ENCODE measurements at places on chromosomes 3 and 15. TPM values are rescaled to one million over a fixed set of nuclear protein-coding genes. Genes with fewer than 3 reads are reported as not detected.

DNA sequence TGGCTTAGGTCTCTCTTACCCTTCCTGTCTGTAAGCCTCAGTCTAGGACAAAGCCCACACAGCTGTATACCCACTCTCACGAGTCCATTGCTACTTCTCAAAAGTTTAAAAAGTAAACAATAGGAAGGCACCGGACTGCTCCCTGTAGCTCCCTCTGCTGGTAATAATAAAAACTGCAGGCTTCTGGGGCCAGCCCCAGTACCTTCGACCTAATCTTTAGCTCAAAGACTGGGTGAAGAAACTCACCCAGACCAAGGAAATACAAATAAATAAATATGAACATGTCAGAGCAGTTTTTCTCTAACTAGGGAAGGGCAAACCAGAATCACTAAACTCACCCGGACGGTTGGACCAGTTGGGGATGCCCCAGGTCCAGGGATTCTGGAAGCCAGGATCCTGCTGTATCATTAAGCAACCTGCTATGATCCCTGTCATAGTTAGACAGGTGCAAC, 5.0 kb downstream of the FAM219B start:
- H3K27ac ChIP-seq, result no peak overlapping the region
- peak; percentile 83 for DNase-seq
- H3K4me3 ChIP-seq, result no peak overlapping the region

DNA sequence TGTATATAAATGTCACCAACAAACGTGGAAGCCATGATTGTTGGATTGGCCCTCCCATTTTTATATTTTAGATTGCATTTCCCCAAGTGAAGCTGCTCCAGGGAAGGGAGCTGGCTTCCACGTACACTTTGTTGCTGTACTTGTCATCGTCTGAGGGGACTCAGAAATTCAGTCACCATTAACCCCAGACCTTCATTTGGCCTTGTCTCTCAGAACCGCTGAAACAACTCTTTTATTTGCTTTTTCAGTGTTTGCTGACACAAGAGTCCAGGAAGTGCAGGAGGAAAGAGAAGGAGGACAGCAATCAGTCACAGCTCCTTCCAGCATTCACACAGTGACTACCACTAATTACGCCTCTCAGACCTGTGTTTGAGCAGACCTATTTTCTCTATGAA, 276.5 kb downstream of the TBL1XR1 start:
- no peaks in the 10 kb centered on the region for H3K36me3 ChIP-seq
- no peak for DNase-seq

SLC7A14 gene
- total RNA-seq, result not detected

GRCh38 chr3:78322780-78323179, 1282.9 kb downstream of the ROBO2 start:
- H3K27me3 ChIP-seq, result no peaks in the 10 kb centered on the region
- no peak overlapping the region for H3K4me3 ChIP-seq
- no peak for DNase-seq
- no peaks in the 10 kb centered on the region for H3K4me1 ChIP-seq
- H3K36me3 ChIP-seq, result no peaks in the 10 kb centered on the region

- no peak overlapping the region for H3K4me3 ChIP-seq
- DNase-seq, result no peak
- no peaks in the 10 kb centered on the region for H3K4me1 ChIP-seq
Observed at GRCh38 chr15:33963831-33964664, 4.2 kb upstream of the CHRM5 start.

- H3K36me3 ChIP-seq, result no peaks in the 10 kb centered on the region
- H3K4me3 ChIP-seq, result peak overlapping the region; percentile 17
- DNase-seq, result peak; percentile 61
- peaks cover 13% of the 10 kb centered on the region for H3K4me1 ChIP-seq
- no peak overlapping the region for H3K27ac ChIP-seq
- peaks cover 5% of the 10 kb centered on the region for H3K27me3 ChIP-seq
Observed at GRCh38 chr3:72655131-72655551, 193.1 kb downstream of the SHQ1 start.

- no peak overlapping the region for H3K4me3 ChIP-seq
- H3K27ac ChIP-seq, result no peak overlapping the region
- H3K4me1 ChIP-seq, result peaks cover 10% of the 10 kb centered on the region
- H3K27me3 ChIP-seq, result no peaks in the 10 kb centered on the region
Observed at GRCh38 chr3:72629191-72629631, 219.0 kb downstream of the SHQ1 start.

GRCh38 chr3:14169871-14170270, 8.5 kb downstream of the XPC start:
- no peak overlapping the region for H3K27ac ChIP-seq
- no peaks in the 10 kb centered on the region for H3K4me1 ChIP-seq
- no peak for DNase-seq

DNA sequence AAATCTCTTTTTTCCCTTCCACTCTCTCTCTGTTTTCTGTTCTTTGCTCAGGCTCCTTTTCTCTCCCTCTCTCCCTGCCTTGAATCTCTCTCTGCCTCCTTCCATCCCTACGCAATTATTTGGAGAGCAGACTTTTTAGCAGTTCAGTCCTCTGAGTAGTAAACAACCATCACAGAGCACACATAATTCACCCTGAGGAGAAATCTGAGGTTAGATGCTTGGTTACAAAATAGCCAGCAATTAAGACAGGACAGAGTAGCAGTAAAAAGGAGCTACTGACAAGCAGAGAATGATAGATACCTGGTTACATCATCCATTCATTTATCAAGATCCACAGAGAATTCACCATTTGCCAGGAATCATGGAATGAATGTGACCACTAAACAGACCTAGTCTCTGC, 25.5 kb downstream of the SLC9A9 start:
- H3K4me3 ChIP-seq, result no peak overlapping the region
- no peaks in the 10 kb centered on the region for H3K27me3 ChIP-seq
- peak overlapping the region; percentile 24 for H3K27ac ChIP-seq
- no peak for DNase-seq
- H3K36me3 ChIP-seq, result no peaks in the 10 kb centered on the region

GRCh38 chr3:10337323-10338163, 16.6 kb upstream of the SEC13 start:
- no peak for DNase-seq
- no peaks in the 10 kb centered on the region for H3K4me1 ChIP-seq
- no peaks in the 10 kb centered on the region for H3K36me3 ChIP-seq
- no peak overlapping the region for H3K4me3 ChIP-seq

Measured in stomach (tissue), 19 donors.